ENCODE measurements at places on chromosomes 1 and 21. TPM values are rescaled to one million over a fixed set of nuclear protein-coding genes. Genes with fewer than 3 reads are reported as not detected.

The ERRFI1 gene
- total RNA-seq = 110 TPM

The CBS gene
- total RNA-seq = 50.6 TPM

The MAP1LC3C gene
- 3.1 TPM for total RNA-seq

The HAO2 gene
- 0.12 TPM for total RNA-seq

The COL11A1 gene
- total RNA-seq = 0.35 TPM

The TCEA3 gene
- 61.6 TPM for total RNA-seq

DNA sequence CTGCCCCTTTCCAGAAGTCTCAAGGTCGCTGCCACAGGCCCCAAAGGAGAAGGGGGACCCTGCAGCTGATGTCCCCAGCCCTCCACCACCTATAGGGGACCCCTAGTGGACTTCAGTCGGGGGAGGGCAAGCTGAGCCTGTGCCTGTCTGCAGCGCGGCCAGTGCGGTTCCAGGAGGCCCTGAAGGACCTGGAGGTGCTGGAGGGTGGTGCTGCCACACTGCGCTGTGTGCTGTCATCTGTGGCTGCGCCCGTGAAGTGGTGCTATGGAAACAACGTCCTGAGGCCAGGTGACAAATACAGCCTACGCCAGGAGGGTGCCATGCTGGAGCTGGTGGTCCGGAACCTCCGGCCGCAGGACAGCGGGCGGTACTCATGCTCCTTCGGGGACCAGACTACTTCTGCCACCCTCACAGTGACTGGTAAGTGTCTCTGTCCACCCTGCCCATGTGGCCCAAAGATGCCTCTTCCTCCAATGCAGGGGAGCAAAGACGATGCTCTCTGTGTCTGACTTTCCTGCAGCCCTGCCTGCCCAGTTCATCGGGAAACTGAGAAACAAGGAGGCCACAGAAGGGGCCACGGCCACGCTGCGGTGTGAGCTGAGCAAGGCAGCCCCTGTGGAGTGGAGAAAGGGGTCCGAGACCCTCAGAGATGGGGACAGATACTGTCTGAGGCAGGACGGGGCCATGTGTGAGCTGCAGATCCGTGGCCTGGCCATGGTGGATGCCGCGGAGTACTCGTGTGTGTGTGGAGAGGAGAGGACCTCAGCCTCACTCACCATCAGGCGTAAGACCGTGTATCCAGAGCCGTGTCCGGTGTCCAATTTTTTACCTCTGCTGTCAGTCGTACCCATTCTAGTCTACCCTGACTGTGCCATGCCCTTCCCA lies 79.9 kb downstream of the OBSCN start:
- no peak for DNase-seq

GRCh38 chr21:42656872-42657271 lies 3.5 kb downstream of the PDE9A start:
- DNase-seq = no peak

GRCh38 chr1:110224240-110224995 lies 14.3 kb downstream of the KCNC4 start:
- DNase-seq = no peak

The S100A7 gene
- total RNA-seq = not detected

- DNase-seq = no peak
These were observed 60.6 kb downstream of the NUF2 start for GRCh38 chr1:163382395-163382794.

DNA sequence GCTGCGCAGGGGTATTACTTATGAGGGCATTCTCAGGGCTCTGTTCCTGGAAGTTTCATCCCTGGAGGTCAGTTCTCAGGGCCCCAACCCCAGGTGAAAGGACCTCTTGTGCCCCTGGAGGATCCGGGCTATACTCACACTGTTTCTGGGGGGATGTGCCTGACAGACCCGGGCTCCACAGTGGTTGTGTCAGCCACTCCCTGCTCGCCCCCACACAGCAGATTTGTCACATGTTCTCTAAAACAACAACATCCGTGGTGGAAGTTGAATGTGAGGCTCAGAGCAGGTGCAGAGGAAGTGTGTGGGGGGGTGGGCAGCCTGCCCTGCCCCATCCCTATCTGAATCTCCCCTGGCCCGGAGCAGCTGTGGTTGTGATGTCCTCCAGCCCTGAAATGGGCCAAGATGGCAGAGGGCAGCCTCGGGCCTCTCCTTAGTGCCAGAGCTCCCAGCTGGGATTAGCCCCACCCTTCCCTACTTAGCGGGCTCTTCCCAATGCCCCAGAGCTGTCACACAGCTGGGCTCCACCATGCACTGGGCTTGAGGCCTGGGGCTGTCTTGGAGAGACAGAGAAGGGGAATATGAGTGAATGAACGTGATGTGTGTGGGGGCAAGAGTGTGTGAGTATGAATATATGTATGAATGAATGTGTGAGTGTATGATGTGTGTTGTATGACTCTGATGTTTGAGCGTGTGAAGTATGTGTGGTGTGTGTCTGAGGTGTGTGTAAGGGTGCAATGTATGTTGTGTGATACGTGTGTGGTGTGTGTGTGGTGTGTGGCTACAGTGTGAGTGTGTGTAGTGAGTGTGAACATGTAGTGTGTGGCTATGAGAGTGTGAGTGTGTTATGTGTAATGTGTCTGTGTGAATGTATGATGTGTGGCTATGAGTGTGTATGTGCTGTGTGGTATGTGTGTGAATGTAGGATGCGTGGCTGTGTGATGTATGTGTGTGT lies 1.5 kb upstream of the FCMR start:
- no peak for DNase-seq

The ANKRD35 gene
- 2.6 TPM for total RNA-seq

GRCh38 chr1:58432851-58433668 lies 113.5 kb downstream of the OMA1 start:
- DNase-seq = no peak

The TMEM240 gene
- 9.4 TPM for total RNA-seq

The PIGV gene
- total RNA-seq = 15.4 TPM

The FMN2 gene
- total RNA-seq = 2.5 TPM

The TEX38 gene
- total RNA-seq = not detected

The OR4F16 gene
- total RNA-seq = 0.43 TPM

GRCh38 chr1:178650934-178651511 lies 74.0 kb upstream of the RALGPS2 start:
- no peak for DNase-seq

- DNase-seq = no peak
These were observed 408.0 kb downstream of the DISC1 start for GRCh38 chr1:232034556-232034955.
